ENCODE measurements at places on chromosomes 16 and 17.

DNA sequence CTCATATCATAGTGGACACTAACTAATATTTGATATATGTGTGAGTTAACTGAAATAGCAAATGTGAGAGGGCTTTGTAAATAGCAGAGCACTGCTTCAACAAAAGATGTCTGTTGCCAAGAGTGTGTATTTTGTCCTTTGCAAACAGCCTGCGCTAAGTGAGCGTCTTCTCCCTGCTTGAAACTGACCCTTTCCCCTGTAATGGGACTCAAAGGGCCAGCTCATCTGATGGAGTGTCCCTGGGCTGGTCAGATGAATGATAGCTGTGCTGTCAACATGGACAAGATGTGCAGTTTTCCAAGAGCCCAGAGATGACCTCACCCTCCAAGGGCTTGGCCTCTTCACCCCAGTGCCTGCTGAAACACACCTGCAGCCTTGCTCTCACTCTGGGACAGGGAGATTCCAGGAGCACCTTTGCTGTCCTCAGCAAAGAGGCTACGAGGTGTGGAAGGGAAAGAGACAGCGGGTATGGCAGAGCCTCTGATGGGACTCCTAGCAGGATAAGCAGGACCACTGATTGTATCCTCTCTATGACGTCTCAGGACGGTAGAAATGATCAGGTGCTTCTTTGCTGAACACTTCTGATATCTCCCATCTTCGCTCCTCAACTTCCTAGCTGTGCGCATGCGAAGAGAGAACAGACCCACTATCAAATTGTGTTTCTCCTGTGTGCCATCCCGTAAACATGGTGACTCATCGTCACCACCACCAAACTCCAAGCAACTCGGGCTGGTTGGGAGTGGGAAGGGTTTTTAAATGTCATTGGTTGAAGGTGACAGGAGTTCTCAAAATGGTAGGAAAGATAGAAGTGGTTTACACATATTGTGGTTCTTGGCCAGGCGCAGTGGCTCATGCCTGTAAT, 35.8 kb upstream of the TBX2 start:
- DNase-seq = no peak

- DNase-seq = no peak
Observed at GRCh38 chr16:66874079-66874775, 6.1 kb upstream of the PDP2 start.

- no peak for DNase-seq
Observed at GRCh38 chr17:4500191-4500571, 1.5 kb downstream of the SPNS2 start.

- DNase-seq = no peak
Observed at GRCh38 chr16:83270061-83270460, 537.7 kb upstream of the HSBP1 start.

DNA sequence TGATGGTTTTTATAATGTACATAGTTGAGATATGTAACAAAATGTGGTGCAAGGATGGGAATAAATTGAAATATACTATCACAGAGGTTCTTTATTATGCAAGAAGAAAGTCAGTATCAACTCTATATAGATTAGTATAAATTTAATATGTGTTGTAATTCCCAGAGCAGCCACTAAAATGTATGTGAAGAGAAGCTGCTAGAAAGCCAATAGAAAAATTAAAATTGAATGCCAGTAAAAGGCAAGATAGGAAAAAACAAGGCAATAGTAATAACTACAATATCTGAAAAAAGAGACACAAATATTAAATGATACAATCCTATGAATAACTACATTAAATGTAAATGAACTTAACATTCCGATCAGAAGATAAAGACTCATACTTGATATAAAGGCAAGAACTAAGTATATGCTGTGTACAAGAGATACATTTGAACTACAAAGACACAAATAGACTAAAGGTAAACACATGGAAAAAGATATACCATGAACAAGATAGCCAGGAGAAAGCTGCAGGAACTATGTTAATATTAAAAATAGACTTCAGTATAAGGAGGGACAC, 92.0 kb downstream of the ABCA8 start:
- DNase-seq = no peak

DNA sequence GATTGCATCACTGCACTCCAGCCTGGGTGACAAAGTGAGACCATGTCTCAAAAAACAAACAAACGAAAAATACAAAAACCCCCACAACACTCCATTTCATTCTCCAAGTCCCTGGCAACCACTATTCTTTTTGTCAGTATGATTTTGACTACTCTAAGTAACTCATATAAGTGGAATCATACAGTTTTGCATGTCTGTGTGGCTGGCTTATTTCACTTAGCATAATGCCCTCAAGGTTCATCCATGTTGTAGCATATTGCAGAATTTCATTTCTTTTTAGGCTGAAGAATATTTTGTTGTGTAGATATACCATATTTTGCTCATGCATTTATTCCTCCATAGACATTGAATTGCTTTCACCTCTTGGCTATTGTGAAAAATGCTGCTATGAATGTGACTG, 81.7 kb upstream of the GAS7 start:
- no peak for DNase-seq

DNA sequence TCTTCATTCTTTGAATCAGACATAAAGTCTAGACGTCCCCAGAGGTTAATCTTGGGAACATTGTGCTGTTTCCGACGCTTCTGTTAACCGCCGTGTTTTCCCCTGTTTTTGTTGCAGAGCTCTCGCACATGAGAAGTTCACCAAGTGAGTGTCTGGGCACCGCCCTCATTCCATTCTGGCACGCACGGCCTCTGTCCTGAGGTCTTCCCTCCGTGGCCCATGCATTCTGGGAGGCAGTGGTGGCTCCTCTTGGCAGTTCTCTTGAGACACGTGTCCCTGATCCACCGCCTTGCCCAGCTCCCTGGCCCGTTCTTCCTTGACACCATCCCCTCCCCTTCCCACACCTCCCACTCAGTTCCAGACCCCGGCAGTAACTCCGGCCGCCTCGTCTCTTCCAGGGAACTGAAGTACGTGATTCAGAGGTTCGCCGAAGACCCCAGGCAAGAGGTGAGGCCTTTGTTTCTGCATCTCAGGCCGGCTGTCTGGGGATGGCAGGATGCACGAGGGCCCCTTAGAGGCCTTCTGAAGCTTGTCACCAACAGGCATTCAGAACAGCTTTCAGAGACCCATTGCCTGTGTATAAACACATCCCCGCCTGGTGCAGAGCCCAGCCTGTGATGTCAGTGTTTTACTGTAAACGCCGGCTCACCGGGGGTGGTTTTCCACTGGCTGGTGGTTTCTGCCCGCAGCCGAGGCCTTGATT, 85.9 kb upstream of the PLCG2 start:
- DNase-seq = no peak

DNA sequence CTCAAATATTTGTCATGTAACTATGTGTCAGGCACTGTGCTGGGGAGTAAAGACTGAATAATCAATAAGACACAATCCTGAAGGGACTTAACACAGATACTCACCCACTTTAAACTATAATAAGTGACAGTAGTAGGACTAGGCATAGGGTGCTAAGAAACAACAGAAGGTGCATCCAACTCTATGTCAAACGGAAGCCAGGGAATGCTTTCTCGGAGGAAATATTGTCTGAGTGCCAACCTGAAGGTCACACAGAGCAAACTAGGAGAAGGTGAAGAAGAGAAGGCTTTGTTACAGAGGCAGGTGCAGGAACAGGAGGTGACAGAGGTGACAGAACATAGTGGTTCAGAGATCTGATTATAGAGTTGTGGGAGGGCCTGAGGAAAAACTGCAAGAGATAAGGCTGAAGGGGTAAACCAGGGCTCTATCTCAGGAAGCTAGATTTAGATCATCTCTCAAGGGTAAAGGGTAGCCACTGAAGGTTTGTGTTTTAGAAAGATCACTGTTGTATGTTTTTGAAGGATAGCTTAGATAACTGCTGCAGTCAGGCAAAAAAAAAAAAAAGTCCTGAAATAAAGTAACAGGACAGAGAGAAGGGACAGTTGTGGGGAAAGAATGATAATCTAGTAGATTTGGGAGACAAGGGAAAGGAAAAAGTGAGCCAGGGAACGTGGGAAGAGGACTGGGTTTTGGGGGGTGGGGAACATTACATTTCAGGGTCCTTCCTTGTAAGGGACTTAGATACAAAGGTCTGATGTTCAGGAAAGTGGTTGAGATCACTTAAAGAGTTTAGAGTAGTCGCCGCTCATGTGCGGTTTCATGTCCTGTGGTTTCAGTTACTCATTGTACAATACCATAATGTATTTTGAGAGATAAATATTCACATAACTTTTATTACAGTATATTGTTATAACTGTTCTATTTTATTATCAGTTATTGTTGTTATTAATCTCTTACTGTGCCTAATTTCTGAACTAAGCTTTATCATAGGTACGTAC, 85.6 kb upstream of the NETO2 start:
- no peak for DNase-seq

DNA sequence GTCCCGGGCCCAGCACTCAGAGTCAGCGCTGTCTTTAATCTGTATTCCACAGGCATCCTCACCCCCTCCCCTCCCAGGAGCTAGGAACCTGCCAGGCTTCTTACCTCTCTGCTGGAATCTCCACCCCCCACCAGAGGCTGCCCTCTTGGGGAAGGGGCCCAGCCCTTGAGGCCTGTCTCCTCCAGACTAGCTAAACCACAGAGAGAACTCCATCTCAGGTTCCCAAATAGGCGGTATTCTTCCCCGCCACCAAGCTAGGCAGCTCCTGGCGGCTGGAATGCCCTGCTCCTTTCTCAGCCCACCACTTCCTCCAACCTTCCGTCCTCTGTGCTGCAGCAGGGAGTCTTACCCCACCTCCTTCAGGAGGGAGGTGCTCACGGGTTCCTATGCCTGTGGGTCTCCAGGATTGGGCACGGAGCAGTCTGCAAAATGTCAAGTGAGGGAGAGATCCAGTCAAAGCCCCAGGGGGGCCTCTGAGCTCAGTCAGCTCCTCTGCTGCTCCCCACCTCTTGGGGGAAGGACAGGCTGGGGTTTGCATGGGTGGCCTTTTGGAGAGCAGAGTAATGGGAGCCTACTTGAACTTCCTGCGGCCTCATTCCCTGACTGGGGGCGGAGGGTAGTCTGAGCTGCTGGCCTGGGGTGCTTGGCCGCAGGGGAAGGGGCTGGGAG, 55.7 kb downstream of the SREBF1 start:
- DNase-seq = peak; percentile 39

- DNase-seq = no peak
Observed at GRCh38 chr16:48011878-48012658, 143.7 kb downstream of the ABCC12 start.

GRCh38 chr16:70695331-70696070, 9.6 kb upstream of the MTSS2 start:
- no peak for DNase-seq

DNA sequence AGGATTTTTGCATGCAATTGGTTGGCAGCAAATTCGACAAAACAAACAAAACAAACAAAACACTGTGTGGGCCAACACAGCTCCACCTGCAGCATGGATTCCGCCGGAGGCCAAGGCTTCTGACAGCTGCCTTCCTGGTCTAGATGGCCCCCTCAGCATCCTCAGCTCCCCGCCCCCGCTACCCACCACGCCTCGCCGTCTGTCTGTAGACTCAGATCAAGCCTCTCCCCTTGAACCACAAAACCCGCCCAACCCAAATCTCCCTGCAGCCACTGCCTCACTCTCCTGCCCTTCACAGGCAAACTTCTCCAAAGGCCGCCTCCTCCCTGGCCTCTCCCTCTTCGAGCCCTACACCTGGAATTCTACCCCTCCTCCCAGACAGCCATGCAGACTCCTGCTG, 57.9 kb downstream of the RTN4RL1 start:
- DNase-seq = no peak

GRCh38 chr16:3363793-3364192, 8.1 kb downstream of the OR2C1 start:
- DNase-seq = no peak

DNA sequence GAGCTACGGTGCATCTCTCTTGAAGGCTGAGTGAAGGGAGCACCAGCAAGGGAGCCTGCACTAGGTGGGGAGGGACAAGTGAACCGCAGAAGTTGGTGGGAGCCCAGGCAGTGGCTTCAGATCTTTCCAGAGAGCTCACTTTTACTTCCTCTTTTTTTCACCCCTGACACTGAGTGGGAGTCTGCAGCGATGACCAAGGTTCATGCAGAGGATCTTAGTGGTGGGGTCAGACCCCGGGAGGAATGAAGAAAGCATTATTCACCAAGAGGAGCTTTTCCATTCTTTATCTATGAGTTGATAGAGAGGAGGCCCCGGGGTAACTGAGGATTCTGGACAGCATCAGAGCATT, 3.0 kb upstream of the CCL2 start:
- no peak for DNase-seq

- DNase-seq = no peak
Observed at GRCh38 chr16:79605999-79606398, 5.5 kb upstream of the MAF start.

DNA sequence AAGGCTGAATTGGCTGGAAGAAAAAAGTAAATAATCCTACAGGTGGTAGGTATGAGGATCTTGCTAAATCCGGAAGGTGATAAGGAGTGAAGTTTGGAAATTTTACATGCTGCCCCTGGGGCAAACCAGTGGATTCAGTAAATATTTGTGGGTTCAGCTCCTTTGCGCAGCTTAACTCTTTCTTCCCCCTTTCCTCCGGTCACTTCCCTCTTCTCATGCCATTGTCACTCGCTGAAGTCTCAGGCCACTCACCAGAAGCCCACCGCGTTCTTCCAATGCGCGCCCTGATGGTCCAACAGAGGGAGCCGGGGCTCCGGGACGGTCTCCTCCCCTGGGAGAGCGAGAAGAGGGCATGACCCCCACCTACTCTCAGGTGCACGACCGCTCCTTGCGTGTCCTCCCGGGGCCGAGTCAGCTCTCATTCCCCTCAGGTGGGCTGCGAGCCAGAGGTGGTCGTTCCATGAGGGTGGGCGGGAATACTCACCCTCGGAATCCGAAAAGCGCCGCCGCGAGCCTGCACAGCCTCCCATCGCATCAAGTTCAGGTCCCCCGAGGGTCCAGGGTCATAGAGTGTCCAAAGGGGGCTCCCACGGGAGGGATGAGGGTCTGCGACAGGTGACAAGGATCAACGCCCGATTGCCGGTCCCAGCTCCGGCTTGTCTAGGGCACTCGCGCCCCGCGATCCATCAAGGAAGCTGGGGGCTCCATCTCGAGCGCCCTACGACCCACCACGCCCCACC, 474 bp downstream of the CLN3 start:
- DNase-seq = peak; percentile 59
